Mononuclear cell (primary cell): ENCODE measurements at places on chromosomes 12 and 14. TPM values are rescaled to one million over a fixed set of nuclear protein-coding genes. Genes with fewer than 3 reads are reported as not detected.

Gene PKP2
- 0.84 TPM for total RNA-seq

Gene BDKRB1
- total RNA-seq: 0.10 TPM

Gene UNC119B
- 5.6 TPM for total RNA-seq

Gene CNOT2
- total RNA-seq: 420 TPM

Gene ARL1
- total RNA-seq: 24.7 TPM

Gene EMC9
- total RNA-seq: 4.1 TPM

Gene C12orf60
- 0.10 TPM for total RNA-seq

Gene RASAL1
- total RNA-seq: 0.10 TPM

Gene MYH6
- not detected for total RNA-seq

Gene GZMH
- 56.1 TPM for total RNA-seq

Gene LRR1
- 10.8 TPM for total RNA-seq

Gene GPX2
- total RNA-seq: not detected

Gene DBX2
- total RNA-seq: not detected

Gene ENDOU
- total RNA-seq: not detected
